Mesangial cell (primary cell): ENCODE measurements at places on chromosomes 16 and 17. TPM values are rescaled to one million over a fixed set of nuclear protein-coding genes. Genes with fewer than 3 reads are reported as not detected.

The CA7 gene
- not detected in 2 replicates for total RNA-seq

The ITGA3 gene
- total RNA-seq, result 1,072 and 1,222 TPM in 2 replicates

The HBA2 gene
- total RNA-seq, result not detected in 2 replicates

The SP6 gene
- 0.38 and 0.65 TPM in 2 replicates for total RNA-seq

The GNG13 gene
- total RNA-seq, result not detected in 2 replicates

The CHD9NB gene
- total RNA-seq, result 0.65 and 0.76 TPM in 2 replicates

The BMERB1 gene
- total RNA-seq, result 14.0 and 28.6 TPM in 2 replicates

The MMP15 gene
- 13.9 and 51.8 TPM in 2 replicates for total RNA-seq
